Activated gamma-delta T cell treated with Interleukin-2 at 50 U/mL for 16 hours (primary cell): ENCODE measurements at places on chromosomes 2 and 18.

DNA sequence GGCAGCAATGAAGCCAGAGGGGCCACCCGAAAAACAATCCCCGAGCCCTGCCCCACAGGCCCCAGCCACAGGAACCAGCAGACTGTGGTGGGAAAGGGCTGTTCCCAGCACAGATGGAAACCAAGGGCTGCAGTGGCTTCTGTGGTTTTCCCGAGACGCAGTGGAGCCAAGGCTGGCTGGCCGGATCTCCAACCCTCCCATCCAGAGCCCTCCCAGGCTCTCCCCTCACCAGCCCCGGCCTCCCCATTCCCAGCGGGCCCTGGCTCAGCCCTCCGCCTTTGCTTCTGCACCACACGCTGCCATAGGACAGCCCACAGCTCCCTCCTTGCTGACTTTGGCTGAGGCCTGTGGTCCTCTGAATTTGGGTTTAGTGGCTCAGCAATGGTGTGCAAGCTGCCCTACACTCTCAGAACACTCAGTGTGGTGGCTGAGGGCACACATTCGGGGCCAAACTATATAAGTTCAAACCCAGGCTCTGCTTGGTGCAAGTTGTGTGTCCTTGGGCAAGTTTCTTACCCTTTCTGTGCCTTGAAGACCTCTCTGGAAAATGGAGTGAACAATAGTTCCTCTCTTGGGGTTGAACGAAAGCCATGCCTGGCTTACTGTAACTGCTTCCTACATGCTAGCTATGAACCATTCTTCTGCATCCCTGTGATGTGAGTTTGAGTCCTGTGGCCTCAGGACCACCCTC, 200.1 kb downstream of the SMAD7 start:
- DNase-seq = no peak

DNA sequence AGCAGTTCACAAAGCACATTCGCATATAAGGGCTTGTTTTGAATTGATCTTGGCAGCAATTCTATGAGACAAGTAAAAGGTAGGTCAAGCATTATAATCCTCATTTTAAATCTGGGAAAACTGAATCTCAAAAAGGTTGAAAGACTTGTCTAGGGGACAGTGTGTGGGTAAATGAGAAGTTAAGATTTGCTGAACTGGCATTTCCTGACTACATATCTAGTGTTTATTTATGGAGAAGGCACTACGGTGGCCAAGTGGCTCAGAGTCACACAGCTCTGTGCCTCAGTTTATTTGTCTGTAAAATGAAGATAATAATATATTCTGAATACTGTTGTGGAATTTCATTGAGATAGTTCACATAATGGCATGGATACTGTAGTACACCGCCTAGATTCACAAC, 16.3 kb upstream of the IL1RN start:
- no peak for DNase-seq

DNA sequence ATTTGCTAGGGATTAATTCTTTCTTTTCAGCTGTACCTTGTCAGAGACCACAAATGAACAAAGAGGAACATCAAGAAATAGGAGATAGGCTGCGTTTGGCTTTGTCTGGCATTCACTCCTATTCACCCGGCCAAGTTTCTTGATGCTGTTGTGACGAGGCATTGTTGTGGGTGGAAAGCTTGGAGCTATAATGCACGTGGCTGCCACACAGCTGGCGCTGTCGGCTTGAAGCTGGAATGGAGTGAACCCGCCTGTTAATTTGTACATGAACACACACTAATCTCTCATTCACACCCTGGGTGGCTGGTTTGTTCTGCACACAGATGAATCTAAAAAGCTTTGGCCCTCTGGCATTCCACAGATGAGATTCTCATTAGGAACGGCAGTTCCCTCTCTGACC, 274.9 kb upstream of the GYPC start:
- DNase-seq = no peak

DNA sequence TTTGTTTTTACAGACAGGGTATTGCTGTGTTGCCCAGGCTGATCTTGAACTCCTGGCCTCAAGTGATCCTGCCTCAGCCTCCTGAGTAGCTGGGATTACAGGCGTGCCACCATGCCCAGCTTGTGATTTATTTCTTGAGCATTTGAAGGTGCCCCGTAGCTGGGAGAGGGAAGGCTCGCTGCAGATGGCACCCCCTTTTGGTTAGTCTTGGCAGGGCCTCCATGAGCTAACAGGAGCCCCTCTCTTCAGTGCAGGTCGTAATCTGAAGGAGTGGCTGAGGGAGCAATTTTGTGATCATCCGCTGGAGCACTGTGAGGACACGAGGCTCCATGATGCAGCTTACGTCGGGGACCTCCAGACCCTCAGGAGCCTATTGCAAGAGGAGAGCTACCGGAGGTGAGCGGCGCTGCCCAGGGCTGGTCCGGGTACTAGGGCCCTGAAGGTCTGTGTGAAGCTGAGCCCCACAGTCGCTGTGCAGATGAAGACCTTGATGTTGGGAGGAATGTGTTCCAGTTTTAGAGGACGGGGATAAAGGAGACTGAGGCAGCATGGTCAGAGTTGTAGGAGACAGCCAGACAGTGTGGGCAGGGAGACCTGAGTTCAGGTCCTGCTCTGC, 6.7 kb downstream of the ASB1 start:
- DNase-seq = no peak

DNA sequence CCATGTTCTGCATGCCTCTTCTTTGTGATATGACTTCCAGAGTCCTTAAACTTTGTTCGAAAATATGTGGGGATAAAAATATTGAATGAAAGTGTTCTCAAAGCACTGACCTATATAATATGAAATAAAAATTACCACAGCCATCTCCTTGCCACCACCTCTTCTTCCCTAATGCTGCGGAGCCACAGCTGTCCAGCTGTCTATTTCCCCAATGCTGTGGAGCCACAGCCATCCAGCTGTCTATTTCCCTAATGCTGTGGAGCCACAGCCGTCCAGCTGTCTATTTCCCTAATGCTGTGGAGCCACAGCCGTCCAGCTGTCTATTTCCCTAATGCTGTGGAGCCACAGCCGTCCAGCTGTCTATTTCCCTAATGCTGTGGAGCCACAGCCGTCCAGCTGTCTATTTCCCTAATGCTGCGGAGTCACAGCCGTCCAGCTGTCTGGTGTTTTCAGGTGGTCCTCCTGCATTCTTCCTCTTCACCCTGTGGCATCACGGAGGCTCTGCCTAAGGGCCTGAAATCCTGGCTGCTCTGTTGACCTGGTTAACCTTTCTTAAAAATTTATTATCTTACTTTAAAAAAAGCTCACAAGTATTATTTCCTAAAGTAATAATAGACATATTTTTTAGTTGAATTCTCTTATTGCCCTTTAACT, 266.1 kb upstream of the MEX3C start:
- no peak for DNase-seq

DNA sequence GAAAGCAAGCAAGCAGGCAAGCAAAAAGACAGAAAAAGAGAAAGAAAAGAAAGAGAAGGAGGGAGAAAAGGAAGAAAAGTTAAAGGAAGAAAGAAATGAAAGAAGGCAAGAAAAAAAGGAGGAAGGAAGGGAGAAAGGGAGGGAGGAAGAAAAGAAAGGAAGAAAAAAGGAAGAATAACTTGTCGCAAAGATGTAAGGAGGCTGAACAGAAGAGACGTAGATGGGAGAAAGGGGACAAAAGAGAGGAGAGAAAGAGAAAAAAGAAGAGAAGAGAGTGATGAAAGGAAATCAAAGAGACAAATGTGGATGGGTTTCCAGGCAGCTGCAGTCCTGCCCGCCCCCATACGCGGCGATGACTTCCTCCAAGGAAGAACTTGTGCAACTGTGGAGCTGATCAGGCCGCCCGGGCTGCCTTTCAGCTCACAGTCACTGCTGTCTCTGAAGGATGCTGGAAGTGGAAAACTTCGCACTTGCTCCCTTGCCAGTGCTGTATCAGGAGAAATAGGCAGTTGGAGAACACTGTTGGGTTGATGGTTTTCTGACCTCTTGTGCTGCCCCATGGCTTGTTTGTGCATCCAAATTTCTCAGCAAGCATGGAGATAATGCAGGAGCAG, 52.9 kb downstream of the TRIB2 start:
- DNase-seq = no peak

- no peak for DNase-seq
Observed at GRCh38 chr2:217655651-217656050, 347.1 kb downstream of the TNS1 start.

- DNase-seq = no peak
Observed at GRCh38 chr2:56271275-56271674, 87.5 kb downstream of the CCDC85A start.

DNA sequence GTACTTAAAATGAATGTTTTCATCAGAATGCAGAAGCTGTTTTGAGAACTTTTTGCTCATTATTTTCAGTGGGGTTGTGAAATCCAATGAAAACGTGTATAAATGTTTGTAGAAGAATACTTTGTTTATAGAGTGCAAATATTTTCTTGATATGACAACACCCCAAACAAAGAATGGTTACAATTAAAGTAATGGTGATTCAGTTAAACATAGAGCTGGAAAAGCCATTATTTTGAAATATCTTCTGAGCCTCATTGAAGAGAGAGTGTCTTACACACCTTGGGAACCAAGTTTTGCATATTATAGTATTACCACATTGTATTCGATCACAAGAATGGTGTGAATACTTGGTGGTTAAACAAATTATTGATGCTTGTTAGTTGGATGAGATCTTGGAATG, 48.7 kb downstream of the SPTBN1 start:
- DNase-seq = no peak

- DNase-seq = no peak
Observed at GRCh38 chr2:187982668-187983067, 309.0 kb upstream of the GULP1 start.

DNA sequence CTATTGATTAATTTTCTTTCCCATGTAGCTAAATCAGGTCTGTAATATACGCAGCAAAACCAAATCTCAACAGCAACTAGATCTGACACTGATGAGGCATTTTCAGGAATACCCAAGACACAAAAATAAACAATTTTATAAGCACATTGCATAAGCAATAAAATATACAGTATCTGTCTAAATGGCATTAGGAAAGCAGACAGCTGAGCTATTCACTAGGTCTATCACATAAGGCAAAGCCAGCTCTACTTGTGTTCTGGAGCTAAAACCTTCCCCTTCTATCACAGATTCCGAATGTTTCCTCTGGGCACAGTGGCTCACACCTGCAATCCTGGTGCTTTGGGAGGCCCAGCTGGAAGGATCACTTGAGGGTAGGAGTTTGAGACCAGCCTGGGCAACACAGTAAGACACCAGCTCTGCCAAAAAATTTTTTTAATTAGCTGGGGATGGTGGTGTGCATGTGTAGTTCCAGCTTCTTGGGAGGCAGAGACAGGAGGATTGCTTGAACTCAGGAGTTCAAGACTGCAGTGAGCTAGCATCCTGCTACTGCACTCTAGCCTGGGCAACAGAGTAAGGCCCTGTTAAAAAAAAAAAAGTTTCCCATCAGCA, 21.1 kb downstream of the PTPN2 start:
- DNase-seq = no peak

DNA sequence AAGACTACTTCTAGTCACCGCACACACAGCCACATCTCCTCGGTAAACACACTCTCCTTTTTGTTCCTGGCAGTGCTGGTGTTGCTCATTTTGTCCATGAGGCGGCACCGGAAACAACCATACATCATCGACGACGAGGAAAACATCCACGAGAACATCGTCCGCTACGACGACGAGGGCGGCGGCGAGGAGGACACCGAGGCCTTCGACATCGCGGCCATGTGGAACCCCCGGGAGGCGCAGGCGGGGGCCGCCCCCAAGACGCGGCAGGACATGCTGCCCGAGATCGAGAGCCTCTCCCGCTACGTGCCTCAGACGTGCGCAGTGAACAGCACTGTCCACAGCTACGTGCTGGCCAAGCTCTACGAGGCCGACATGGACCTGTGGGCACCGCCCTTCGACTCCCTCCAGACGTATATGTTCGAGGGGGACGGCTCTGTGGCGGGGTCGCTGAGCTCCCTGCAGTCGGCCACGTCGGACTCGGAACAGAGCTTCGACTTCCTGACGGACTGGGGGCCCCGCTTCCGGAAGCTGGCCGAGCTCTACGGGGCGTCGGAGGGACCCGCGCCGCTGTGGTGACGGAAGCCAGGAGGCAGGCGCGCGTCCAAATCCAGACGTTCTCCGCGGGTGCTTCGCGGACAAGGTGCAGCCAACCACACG, 221.0 kb downstream of the CDH20 start:
- DNase-seq = peak; percentile 12
